ENCODE measurements at places on chromosomes 12 and 14.

DNA sequence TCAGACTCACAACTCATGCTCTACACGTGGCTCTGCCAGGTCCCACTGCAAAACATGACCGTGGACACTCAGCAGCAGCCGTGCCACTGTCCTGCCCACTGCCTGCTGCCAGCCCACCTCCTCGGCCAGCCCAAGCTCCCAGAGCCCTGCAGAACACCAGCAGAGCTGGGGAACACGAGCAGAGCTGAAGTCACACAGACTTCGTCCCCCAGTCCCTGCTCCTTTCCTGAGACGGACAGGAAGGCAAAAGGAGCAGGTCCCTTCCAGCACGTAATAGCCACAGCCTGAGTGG, 152.1 kb downstream of the DPF3 start:
- no peak for DNase-seq

- DNase-seq: no peak
Observed at GRCh38 chr14:100586153-100586402, 1.1 kb downstream of the BEGAIN start.

DNA sequence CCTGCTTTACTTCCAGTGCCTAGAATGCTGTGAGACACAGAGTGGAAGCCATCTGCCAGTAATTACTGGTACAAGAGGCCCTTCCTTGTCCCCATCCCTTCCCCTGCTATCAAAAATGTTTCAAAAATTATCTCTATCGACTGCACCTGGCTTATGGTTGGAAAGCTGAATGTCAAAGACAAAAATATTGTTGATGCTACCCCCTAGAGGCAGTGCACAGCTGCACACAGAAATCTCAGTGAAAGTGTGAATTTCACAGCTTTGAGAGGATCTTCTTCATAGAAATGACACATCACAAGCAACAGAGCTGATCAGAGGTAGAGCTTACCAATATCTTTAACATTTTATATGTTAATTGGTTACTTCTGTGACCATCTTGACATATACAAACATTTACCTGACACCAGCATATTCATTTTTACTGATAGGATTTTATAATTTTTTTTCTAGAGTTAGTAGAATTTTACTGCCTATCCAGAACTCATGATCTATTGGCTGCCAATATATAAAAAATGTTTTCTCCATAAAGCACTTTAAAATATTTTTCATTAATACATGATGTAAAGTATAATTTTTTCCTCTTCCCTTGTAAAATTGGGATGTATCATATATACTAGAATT, 138.0 kb downstream of the AACS start:
- peak; percentile 19 for DNase-seq

- no peak for DNase-seq
Observed at GRCh38 chr14:52063052-52063462, 5.8 kb downstream of the NID2 start.

GRCh38 chr12:14986449-14986848, 13.6 kb downstream of the PDE6H start:
- no peak for DNase-seq

GRCh38 chr12:108833355-108833733, 24.0 kb downstream of the SSH1 start:
- DNase-seq: peak; percentile 87

DNA sequence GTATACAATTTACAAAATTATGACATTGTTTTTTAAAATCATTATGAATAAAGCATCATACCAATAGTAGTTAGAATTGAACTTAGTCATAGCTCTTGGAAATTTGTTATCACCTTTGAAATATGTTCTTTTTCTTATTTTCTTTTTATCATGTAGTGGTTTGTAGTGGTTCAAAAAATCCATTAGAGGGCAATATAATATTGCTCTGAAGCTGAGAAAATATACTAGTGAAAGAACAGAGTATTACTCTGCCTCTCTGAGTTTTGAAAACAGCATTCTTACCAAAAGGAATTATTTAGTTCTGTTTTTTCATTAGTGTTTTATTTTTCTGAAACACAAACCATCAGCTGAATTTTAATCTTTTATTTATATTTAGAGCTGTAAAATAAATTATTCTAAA, 76.2 kb downstream of the PDZRN4 start:
- DNase-seq: no peak

DNA sequence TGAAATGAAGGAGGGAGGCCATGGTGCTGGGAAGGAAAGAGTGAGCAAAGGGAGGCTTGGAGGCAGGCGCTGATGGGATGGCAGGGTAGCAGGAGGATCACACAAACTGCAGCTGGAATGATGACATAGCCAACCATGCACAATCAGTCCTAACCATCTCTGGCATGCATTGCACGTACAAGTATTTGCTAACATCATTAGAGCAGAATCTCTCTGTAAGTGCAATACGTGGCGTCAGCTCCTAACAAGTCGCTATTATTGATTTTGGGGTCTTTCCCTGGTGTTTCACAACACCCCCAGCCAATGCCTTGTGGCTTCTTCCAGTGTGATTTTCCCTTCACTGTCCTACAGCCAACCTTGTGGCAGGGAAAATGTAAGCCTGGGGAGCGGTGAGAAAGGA, 18.5 kb downstream of the BDKRB1 start:
- DNase-seq: peak; percentile 68

DNA sequence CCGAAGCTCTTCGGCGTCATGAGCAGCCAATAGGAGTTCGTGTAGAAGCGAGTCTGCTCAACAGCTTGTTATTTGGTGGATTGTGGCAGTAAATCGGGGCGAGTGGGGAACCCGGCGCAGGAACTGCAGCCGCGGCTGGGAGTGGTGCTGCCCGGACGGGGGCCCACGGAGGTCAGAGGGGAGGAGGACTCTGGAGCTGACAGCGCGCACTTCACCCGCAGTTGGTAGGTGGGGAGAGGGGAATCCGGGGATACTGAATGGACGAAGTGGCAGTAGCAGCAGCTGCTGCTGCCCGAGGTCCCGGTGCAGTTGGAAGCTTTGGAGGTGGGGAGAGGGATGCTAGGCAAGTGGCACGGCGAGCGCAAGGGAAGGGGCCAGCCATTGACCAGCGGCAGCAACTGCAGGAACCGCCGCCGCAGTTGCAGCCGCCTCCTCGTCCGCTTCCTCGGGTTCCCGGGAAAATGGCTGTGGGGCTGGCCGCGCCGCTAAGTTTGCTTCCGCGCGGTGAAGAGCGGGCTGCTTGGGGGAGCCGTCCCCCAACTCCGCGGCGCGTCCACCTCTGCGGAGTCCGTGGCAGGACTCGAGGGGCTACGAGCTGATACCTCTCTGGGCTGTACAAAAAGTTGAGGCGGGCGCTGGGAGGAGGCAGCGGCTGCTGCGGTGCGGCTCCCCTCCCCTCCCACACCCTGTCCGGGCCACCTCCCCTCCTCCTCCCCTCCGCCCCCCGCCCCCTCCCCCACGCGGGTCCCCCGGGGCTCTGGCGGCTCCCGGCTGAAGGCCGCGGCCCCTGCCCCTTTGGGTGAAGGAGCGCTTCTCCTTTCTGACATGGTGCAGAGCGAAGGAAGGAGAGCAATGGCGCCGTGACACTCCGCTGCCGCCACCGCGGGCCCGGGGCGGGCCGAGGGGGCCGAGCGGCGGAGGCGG, at the start of gene ARID4A:
Gene ARID4A (plus strand): TSS at position 79 of the 924 bp plus-strand sequence. CDS start 1,300 bp downstream, outside the sequence.
- peak; percentile 4 for DNase-seq

DNA sequence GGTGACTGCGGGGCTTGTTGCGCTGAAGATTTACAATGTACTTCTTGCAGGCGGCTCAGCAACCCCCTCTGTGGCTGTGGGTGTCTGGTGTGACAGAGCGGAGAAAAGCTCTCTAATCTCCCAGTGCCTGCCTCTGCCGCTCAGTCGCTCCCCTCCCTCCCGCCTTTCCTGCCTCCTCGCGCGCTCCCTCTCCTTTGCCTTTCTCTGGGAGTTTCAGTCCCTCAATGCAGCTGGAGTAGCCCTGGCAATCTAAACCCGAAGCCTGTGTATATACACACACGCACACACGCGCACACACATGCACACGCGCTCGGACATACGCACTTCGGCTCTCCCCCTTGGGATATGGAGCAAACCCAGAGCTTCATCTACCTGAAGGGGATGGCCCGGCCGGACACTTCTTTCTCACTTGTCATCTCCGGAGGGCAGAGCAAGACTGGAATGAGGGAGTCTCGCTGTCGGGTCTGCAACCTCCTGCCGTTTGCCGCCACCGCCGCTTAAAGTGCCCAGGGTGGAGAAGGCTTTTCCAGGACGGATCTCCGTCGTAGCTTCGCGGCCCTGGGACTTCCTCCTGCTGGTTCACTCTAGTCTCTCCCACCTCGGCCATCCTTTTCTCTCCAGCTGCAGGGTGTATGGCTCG, 599 bp upstream of the TRHDE start:
- peak; percentile 45 for DNase-seq

DNA sequence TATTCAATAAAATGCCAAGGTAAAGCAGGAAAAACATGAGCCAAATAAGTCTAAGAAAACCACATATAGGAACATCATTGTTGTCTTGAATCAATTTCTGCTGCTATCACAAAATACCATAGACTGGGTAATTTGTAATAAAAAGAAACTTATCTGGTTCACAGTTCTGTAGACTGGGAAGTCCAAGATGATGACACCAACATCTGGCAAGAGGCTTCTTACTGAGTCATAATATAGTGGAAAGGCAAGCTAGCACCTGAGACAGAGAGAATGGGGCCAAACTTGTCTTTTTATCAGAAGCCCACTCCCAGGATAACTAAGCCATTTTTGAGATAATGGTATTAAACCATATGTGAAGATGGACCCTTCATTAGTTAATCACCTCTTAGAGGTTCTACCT, 975.9 kb downstream of the FLRT2 start:
- DNase-seq: no peak

- no peak for DNase-seq
Observed at GRCh38 chr12:97022536-97023230, 115.6 kb downstream of the NEDD1 start.

Data from AG08395 (cell line).